ENCODE measurements at places on chromosomes 12 and 14.

DNA sequence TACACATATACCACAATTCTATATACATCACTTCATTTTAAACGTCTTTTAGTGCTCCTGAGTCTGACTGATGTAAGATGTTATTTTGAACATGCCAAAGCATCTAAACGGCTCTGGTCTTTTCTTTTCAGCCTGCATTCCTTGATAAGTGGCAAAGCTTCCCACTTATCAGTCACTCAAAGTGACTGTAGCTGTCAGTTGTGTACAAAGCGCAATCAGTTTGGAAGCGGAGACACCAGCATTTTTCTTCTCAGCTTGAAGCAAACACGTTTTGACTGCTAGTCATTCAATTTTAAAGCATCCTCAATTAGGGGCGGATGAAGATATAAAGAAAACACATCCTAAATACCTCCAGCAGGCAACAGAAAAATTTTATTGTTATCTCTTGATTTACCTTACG lies 226.8 kb downstream of the SOX5 start:
- DNase-seq: no peak

DNA sequence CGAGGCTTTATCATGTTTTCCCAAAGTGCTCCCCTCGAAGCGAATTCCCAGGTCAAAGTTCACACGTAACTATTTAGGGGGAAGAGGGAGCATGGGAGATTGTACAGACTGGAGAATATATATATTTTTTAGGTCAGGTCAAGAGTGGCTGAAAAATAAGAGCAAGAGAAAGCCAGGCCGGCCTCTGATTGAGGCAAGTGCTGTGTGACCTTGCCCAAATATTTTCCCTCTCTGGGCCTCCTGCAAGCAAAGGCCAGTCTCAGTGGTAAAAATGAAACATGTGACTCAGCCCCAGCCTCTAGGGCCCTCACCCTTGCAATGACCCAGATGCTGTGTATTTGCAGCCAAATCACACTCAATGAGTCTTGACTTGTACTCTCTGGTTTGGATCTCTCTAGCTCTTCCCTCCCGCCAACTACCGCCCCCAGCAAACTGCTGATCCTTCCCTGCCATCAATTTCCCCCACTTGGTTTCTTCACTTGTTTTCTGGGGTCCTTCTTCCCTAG lies 34.1 kb downstream of the SMUG1 start:
- no peak for DNase-seq

DNA sequence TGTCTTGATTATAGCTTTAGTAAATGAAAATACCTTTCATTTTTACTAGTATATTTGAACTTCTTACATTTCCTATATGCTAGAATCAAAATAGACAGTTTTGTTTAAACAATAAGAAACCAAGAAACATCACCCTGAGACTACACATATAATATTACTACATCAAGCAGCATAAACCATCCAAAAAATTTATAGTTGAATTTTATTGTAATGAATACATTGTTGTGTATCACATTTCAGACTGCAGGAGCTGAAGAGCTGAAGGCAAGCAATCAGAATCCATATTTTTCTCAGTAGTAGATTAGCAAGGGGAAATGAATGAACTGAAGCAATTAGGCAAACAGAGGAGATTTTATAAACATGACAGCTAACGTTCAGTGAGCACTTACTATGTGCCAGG lies 379.2 kb downstream of the BTG1 start:
- no peak for DNase-seq

GRCh38 chr12:68608191-68608590 lies 2.5 kb upstream of the RAP1B start:
- DNase-seq: no peak

- DNase-seq: no peak
Measured at GRCh38 chr14:29717901-29718300, 209.7 kb downstream of the PRKD1 start.

DNA sequence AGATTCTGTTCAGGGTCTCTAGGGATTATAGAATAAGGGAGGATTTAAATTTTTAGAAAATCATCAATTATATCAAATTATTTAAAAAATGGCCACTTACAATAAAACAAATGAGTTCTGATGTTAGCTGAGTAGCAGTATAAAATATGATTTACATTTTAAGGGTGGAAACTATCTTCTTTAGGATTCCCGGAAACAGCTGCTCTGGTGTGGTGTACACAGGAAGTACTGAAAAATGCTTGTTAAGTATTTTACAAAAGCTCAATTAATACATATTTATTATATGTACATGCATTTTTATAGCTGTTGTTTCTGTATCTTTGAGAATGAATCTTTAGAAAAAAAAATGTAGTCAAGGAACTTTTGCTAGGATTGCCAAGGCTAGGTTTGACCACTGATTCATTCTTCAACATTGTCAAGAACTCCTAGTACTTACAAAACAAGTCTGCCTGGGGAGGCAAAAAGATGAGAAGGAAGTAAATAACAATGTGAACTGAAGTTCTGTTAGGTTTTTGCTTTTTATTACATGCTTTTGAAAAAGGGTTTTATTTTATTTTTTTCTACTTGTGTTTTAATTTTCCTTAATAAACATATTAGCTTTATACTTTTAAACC lies 48.0 kb downstream of the ARF6 start:
- no peak for DNase-seq

GRCh38 chr14:70782361-70782760 lies 27.0 kb downstream of the MAP3K9 start:
- DNase-seq: no peak

DNA sequence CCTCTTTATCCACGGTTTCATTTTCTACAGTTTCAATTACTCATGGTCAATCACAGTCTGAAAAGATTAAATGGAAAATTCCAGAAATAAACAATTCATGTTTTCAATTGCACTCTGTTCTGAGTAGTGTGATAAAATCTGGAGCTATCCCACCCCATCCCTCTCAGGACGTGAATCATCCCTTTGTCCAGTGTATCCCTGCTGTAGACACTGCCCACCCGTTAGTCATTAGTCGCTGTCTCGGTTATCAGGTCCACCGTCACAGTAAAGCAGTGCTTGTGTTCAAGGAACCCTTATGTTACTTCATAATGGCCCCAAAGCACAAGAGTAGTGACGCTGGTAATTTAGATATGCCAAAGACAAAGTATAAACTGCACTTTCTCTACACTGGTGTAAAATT lies 141.0 kb upstream of the LMNTD1 start:
- no peak for DNase-seq

DNA sequence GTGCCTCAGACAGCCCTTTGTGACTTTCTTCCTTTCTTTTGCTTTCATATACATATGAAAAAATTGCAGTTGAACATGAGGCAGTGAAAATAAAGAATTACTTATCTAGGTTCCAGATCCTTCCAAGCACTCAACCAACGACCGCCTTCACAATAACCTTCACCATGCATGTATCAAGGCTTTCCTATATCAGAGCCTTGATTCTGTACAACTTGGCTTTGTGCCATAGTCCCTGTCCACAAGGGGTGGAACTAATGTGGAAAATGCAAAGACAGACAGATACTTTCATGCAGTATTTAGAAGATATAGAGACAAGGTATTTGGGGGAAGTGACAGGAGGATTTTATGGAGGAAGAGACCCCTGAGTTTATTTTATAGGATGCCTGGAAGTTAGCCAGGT lies 48.6 kb upstream of the PLEKHA5 start:
- DNase-seq: no peak

DNA sequence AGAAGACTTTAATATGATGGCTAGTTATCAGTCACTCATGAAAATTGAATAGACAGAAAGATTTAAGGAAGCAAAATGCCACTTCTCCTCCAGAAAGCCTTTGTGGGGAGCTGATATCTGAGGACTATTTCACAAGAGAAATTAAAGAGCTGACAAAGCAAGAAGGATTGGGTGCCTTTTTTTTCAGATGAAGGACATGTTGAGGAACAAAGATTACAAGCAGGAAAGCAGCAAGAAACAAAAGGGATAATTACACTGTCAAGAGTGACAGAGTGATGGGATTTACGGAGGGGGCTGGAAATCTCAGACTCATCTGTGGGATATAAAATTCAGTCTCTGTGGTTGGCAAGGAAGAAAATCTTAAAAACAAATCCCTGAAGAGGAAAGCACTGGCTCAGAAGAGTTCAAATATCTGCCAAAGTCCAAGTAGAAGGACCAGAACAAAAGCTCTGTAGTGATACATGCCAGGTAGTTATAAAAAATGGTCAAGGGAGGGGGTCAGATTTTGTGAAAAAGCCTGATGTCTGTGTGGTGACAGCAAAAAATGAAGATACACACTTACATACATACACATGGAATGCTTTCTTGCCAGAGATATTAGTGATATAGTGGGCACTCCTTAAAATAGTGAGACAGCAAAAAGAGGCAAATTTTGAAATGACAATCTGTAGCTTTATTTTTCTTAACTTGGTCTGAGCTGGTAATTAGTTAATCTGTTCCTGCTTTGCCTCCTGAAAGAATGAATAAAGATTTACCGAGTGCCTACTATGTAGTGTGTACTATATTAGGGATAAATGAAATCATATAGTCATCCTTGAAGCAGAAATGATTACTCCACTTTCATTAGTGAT lies 62.9 kb downstream of the EPS8 start:
- DNase-seq: no peak

- no peak for DNase-seq
Measured at GRCh38 chr12:89344043-89344861, 8.0 kb downstream of the DUSP6 start.

GRCh38 chr12:71840231-71840847 lies 780 bp downstream of the TBC1D15 start:
- DNase-seq: no peak
